ENCODE measurements at places on chromosomes 5 and 9.

DNA sequence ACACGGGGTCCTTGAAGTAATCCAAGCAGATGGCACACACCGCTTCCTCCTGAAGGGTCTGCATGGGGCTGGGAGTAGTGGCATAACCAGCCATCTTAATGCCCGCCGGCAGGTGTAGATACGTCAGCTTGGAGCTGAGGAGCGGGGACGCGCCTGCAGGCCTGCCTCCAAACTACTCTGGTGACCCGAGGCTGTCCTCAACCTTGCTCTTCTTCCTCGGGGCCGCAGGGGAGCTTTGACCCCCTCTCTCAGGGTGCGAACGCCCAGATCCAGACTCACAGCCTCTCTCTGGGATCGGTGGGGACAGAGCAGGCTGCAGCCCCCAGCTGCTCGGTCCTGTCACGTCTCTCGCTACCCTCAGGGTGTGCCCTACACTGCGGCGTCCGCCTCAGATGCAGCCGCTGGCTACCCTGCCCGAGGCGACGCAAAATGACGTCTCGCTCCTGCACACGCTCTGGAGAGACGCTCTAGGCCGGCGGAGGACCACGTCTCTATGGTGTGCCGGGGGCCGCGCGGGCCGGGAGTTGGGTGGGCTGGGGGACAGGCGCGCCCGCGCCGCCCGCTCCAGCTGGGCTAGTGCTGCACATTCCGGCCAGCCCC, at the start of gene TRIM52:
TSS of gene TRIM52 (minus strand) at position 424 of the 600 bp plus-strand sequence. CDS start at position 94, 330 bp downstream.
- DNase-seq = no peak

DNA sequence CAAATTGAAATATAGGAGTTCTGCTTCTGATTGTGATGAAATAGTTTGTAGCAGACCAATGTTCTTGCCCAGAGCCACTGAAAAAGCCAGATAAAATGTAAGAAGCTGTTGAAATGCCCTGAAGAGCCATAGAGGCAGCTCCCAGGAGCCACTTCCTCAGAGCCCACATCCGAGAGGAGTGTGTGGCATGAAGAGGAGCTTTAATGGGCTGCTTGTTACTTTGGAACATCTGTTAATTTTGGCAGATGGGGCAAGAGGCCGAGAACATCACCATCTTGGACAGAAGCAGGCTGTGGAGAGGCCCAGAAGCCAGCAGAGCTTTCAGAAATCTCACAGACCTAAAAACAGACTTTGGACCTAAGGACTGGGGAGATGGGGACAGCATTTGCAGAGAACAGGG, 370.8 kb downstream of the GADD45G start:
- DNase-seq = peak; percentile 25

DNA sequence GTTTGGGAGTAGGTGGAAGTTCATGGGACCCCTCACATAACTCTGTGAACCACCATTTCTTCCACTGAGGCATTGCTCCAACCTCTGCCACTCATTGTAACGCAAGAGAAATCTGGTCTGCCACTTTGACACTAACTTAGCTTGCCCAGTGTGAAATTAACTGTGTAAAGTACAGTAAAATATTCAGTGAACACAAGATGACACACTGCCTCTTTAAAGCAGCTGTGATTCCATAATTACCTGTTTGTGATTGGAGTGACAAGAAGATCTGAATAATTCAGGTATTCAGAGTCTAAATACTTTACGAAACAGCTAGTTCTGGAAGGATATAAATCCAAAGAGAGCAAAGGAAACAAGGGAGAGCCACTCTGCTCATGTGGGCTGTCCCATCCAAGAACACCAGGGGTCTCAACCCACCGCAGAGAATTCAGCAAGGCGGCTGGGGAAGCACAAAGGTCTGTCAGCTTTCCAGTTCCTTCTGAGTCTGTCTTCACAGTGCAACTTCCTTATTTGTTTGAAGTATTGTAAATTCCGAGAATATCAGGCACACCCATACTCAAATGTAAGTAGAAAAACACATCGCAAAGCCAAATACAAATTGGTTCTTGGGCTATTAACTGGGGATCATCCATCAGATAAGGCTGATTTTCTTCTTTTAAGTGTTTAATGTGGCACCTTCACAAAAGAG, 86.9 kb downstream of the GNAQ start:
- no peak for DNase-seq

DNA sequence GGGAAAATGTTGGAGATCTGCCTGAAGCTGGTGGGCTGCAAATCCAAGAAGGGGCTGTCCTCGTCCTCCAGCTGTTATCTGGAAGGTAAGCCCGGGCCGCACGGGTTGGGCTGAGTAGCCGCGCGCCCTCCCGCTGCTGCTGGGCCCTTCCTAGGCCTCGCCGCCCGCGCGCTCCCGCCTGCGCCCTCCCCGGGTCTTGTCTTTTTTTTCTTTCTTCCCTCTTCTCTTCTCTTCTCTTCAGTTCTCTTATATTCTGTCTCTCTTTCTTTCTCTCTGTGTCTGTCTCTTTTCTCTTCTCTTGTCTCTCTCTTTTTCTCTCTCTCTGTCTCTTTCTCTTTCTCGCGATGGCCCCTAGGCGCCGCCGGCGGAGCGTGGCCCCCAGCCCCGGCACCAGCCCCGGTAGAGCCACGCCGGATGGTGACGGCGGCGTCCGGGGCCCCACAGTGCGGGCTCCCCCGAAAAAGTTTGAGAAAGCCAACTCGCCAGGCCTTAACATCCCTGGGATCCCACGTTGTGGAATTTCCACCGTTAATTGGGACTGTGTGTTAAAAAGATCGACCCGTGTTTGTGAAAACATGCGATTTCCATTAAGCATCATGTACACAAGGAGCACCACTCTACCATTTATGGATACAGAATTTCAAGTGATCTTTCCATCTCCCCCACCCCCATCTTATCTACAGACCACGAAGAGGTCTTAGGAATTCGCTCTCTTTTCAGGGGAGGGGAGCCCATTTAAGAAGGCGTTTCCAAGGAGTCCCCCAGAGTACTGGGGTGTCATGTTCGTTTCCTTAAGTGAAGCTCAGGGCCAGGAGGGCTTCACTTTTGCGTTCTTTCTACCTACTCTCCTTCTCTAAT, 616 bp downstream of the ABL1 start:
- DNase-seq = peak; percentile 16

DNA sequence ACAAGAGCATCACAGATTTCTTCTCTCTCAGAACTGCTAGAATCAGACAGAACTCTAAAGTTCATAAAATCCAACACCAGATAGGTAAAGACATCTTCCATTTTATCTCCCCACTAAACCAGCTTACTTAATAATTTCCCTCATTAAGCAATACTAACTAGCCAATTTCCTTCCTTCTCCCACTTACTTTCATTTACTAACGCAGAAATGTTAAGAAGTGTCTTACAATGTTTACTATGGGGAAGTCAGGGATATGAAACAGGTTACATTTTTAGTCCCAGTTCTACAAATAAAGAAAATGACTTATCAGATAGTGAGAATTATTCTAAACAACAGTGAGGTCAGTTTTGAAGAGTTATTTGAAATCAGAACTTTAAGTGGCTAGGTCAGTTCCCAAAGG, 236.5 kb downstream of the FBXL17 start:
- DNase-seq = no peak

DNA sequence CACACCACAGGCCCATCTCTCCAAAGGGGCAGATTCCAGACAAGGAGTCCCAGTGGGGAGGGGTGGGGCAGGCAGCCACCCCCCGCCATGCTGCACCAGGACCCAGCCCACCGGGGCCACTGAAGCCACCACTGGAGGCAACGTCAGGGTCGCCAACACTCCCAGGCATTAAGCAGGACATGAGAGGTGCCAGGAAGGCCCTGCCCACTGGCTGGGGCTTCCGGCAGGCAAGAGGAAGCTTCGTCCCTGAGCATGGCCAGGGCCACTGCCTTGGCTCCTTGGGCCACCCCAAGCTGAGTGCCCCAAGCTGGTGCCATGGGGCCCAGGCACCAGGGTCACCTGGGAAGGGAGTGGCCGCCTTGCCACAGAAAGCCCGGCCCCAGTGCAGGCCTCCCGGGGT, 17.5 kb downstream of the KCNT1 start:
- no peak for DNase-seq

DNA sequence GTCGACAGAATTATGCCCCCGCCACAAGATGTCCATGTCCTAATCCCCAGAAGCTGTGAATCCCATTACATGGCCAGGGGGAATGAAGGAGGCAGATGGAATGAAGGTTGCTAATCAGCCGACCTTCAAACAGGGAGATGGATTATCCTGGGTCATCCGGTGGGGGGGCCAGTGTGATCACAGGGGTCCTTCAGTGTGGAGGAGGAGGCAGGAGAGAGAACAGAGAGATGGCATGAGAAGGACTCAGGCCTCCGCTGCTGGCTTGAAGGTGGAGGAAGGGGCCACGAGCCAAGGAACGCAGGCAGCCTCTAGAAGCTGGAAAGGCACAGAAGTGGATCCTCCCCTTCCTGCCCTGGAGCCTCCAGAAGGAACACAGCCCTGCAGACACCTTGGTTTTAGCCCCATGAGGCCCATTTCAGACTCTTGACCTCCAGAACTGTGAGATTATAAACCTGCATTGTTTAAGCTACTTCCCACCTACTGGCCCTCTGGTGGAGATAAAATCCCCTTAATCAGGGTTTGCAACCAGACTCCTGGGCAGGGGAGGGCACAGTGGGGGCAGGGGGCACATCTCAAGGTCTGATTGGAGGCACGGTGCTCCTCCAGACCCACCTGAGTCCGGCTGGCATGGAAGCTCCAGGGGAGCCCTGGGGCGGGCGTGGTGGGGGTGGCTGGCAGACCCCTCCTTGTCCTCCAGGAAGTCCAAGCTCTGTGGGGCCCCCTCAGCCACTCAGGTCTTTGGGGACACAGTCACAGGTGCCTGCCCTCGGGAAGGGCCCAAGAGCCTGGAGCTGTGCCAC, 13.8 kb downstream of the PTGES2 start:
- DNase-seq = no peak

DNA sequence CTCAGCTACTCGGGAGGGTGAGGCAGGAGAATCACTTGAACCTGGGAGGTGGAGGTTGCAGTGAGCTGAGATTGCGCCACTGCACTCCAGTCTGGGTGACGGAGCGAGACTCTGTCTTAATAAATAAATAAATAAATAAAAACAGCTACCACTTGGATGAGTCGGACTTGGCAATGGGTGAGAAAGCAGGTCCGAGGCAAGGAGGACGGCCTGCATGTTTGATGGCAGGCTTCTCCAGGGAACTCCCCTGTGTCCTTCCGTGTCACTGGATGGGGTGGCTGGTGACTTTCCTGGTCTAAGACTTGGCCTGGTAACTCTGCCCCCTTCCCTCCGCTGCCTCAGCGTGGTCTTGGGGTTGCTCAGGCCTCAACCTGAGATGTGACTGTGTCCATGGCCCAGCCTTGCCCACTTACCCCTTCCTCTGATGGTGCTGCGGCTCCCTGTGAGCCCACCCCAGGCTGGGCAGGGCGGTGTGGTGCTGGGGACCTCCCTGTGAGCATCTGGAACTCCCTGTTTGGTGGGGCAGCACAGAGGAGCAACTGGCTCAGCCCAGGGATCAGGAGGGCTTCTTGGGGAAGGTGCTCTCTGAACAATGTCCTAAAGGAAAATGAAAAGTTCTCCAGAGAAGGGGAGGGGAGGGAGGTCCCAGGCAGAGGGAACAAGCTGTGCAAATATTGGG, 62.5 kb upstream of the PSD2 start:
- no peak for DNase-seq

DNA sequence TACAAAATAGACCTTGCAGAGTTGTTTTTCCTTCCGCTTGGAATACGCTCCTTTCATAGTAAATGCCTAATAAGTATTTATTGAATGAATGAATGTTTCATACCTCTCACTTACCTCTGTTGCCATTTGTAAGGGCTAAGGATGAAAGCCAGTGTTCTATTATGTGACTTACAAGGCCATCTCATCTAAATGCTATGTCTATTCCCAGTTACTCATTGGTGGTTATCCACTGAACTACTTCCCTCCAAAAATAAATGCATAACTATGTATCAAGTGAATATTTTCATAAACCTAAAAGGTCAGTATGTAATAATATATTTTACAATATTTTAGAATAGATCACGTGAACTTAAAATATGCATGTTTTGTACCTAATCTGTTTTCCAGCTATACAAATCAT, 670.5 kb upstream of the RGMB start:
- DNase-seq = no peak

DNA sequence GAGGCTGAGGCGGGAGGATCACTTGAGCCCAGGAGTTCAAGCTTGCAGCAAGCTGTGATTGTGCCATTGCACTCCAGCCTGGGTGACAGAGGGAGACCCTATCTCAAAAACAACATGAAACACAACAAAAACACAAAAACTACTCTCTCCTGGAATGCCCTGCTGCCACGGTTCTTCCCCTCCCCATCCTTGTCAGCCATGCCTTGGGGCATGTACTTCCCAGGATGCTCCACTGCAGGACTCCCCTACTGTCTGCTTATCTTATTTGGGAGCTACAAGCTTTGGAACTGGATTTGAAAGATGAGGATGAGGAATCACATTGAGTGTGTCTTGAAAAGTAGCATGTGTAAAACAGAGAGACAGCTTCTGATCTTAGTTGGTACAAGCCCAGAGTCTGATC, 40.1 kb upstream of the KIAA1958 start:
- no peak for DNase-seq

DNA sequence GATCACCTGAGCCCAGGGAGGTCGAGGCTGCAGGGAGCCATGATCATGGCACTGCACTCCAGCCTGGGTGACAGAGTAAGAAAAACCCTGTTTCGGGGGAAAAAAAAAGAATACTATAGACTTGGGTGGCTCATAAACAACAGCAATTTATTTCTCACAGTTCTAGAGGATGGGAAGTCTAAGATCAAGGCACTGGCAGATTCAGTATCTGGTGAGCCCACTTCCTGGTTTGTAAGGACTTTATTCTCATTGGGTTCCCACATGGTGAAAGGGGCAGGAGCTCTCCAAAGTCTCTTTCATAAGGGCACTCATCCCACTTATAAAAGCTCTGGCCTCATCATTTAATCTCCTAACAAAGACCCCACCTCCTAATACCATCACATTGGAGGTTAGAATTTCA, 8.7 kb downstream of the HINT1 start:
- DNase-seq = no peak

GRCh38 chr9:32735476-32735875, 47.9 kb upstream of the TMEM215 start:
- DNase-seq = no peak

- no peak for DNase-seq
Observed at GRCh38 chr9:7293091-7293490, 506.5 kb downstream of the DMAC1 start.

DNA sequence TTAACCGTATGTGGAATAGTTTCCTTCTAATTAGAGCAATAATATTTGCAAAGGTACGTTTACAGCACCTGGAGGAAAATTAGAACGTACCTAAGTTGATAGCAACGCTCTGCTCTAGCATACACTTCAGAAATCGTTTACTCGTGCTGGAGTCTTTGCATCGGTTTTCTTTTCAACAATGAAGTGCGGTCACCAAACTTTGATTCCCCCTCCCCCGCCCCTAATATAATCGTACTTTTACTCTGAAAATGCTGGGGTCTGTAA, 506 bp downstream of the ADAMTS19 start:
- DNase-seq = no peak
